ENCODE measurements at places on chromosomes 1 and 21.

GRCh38 chr1:89198081-89198480 is 661 bp downstream of the GBP4 start:
- DNase-seq, result peak; percentile 51

GRCh38 chr1:53198241-53198651 is 1.6 kb downstream of the CPT2 start:
- peak; percentile 18 for DNase-seq

GRCh38 chr1:228374711-228375577 is 31.7 kb downstream of the TRIM11 start:
- no peak for DNase-seq

DNA sequence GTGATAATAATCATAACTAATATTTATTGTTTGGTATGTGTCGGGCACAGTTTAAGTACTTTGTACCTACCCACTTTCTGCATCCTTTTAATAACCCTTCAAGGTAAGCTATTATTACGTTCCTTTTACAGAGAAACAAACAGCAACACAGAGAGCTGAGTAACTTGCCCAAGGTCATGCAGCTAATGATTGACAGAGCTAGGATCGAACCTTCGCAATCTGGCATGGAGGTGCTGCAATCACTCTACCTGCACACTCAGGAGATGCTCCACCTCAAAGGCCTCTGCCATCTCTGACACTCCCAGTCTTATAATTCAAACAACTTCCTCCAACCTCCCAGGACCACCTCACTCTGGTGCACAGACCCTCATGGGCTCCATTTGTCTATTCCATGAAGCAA is 137.2 kb downstream of the DMRTA2 start:
- no peak for DNase-seq

DNA sequence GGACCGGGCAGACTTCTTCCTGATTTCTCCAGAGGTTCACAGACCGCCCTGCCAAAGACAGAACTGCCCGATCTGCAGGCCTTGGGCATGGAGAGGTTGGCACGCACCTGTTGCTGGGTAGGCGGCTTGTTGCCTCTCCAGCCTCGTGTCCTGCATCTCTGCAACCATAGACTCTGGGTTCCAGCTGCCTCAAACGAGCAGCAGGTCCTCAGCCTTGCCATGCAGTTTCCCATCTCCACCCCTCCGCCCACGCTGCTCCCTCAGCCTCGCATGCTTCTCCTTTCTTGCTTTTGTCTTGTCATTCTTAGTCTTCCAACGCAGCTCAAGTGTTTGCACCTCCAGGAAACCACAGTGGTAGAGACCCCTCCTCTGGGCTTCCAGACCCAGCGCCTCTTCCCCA is 126.2 kb downstream of the LACTBL1 start:
- no peak for DNase-seq

DNA sequence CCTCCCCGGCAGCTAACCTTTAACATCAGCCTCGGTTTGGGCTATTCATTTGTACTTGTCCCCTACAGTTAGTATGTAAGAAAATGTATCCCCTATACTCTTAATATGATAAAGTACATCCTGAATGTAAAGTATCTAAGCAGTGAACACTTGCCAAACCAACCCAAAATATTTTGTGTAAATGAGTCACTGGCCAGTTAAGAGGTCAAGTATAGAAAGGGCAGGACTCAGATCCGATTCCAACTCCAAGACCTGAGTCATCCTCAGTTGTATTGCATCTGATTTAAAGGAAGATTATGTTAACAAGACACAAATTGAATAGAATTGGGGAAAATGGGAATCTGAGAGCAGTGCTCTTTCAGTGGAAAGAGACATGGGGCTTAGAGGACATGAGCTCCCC is 84.4 kb downstream of the CD58 start:
- DNase-seq, result no peak

- no peak for DNase-seq
Measured at GRCh38 chr1:166484471-166484870, 317.7 kb upstream of the FAM78B start.

GRCh38 chr1:91699339-91699974 is 186.5 kb downstream of the TGFBR3 start:
- no peak for DNase-seq

DNA sequence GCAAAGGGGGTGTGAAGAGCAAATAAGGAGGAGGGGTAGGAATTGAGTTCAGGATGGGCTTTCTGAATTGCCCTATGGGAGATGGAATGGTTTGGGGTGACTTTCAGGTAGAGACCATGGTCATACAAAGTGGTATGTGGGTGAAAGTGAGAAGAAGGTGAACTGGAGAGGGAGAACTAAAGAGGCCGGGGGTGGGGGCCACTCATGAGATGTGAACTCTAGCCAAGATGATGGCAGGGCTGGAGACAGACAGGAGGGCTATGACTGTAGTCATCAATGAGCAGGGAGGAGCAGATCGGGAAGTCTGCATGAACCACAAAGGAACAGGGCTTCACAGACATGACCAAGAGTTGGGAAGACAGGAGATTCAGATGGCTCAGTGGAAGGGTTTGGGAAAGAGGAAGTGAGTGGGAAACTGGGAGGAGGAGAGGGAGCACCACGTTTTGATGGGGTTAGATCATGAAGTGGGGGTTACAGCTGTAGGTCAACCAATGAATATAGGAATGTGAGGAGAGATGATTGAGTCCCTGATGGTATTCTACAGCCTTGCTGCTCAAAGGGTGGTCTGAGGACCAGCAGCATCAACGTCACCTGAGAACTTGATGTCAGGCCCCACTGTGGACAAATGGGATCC is 20.7 kb upstream of the LRRC8D start:
- no peak for DNase-seq

Data from trophoblast cell (in vitro differentiated cells and primary cell).